Activated CD8-positive, alpha-beta memory T cell treated with anti-CD3 and anti-CD28 coated beads, Interleukin-2, amount 10 ng/mL, durations not matched to agents 7 days and 5 days (primary cell): ENCODE measurements at places on chromosomes 2 and 18. TPM values are rescaled to one million over a fixed set of nuclear protein-coding genes. Genes with fewer than 3 reads are reported as not detected.

- H3K27me3 ChIP-seq, result peaks cover 6% of the 10 kb centered on the region
- no peak overlapping the region for H3K27ac ChIP-seq
- no peak overlapping the region for H3K4me3 ChIP-seq
- no peak for DNase-seq
- H3K36me3 ChIP-seq, result no peaks in the 10 kb centered on the region
Observed at GRCh38 chr18:57869221-57869620, 66.1 kb upstream of the ATP8B1 start.

DNA sequence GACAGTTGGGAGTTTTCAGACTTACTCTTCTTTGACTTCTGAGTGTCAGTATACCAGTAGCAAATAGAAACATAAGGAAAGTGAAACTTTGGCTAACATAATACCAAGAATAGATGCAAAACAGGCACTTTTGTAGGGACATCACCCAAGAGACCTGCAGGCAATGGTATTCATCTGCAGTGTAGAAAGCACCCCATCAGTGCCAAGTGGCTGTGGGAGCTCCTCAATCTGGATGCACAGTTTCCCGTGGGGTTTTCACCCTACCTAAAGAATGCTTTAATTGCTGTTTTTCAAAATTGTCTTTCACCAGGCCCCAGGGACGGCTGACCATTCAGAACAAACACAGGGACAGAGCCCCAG lies 96.6 kb upstream of the GPR45 start:
- peaks cover 4% of the 10 kb centered on the region for H3K36me3 ChIP-seq
- H3K4me1 ChIP-seq, result peaks cover 11% of the 10 kb centered on the region
- peaks cover 61% of the 10 kb centered on the region for H3K27me3 ChIP-seq
- no peak for DNase-seq

GRCh38 chr2:216583606-216584005 lies 49.6 kb upstream of the IGFBP2 start:
- peaks cover 44% of the 10 kb centered on the region for H3K27me3 ChIP-seq
- no peak overlapping the region for H3K27ac ChIP-seq

DNA sequence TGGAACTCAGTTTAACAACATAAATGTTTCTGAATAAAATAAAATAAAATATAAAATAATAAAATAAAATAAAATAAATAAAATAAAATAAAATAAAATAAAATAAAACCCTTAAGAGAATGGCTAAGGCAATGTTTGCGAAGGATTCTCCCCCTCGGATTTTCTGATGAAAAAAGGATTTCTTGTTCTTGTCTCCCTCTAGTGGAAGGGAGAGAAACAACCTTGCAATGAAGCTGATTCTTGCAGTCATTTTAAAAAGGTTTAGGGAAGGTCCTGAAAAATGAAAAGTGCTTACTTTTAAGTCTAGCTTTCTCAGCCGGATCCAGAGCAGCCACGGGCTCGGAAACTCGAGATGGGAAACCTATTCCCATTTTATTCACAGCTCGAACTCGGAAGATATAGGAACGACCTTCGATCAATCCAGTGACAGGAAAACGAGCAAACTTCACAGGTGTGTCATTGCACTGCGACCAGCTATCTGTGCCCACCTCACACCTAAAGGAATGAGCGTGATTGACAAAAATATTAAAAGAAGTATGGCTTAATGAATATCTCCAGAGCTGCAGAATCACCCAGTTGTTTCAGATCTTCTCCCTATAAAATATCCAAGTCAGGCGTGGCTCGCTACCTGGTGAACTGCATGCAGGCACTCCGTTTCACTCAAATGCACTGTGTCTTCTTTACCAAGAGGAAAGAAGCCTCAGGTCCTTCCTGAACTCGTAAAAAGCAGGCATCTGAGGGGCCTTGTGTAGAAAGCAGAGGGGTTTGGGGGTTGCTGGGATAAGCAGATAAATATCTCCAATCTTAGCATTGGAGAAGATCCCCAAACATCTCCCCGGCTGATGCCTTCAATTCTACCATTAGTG lies 68.1 kb downstream of the MYOM1 start:
- H3K4me3 ChIP-seq, result no peak overlapping the region
- no peak for DNase-seq
- H3K36me3 ChIP-seq, result no peaks in the 10 kb centered on the region
- no peak overlapping the region for H3K27ac ChIP-seq
- H3K4me1 ChIP-seq, result peaks cover 1% of the 10 kb centered on the region
- no peaks in the 10 kb centered on the region for H3K27me3 ChIP-seq

- no peak overlapping the region for H3K4me3 ChIP-seq
- no peak overlapping the region for H3K27ac ChIP-seq
Observed at GRCh38 chr2:108921096-108922030, 67.7 kb downstream of the EDAR start.

Gene NAT8
- not detected for total RNA-seq
